ENCODE measurements at places on chromosomes 5 and 9. TPM values are rescaled to one million over a fixed set of nuclear protein-coding genes. Genes with fewer than 3 reads are reported as not detected.

The SLC25A48 gene
- not detected for total RNA-seq

The KCNV2 gene
- not detected for total RNA-seq

The TLX3 gene
- total RNA-seq = not detected

The CDC20B gene
- total RNA-seq = not detected

The NNT gene
- total RNA-seq = 90.1 TPM

The MARCOL gene
- not detected for total RNA-seq

The RNF183 gene
- not detected for total RNA-seq

The PARP8 gene
- total RNA-seq = 24.6 TPM

The FBXL7 gene
- total RNA-seq = 3.3 TPM

The RNF180 gene
- 2.8 TPM for total RNA-seq

The GAS1 gene
- total RNA-seq = 7.4 TPM

The ZNF462 gene
- 27.4 TPM for total RNA-seq

The TAF11L4 gene
- total RNA-seq = not detected

The FOXD4L3 gene
- not detected for total RNA-seq

The SWI5 gene
- total RNA-seq = 35.7 TPM

The GDA gene
- total RNA-seq = under 0.01 TPM

The UGT3A2 gene
- not detected for total RNA-seq

The SPINK1 gene
- total RNA-seq = not detected

The OR13C2 gene
- not detected for total RNA-seq

The NMRK1 gene
- total RNA-seq = 21.1 TPM

The CDH12 gene
- total RNA-seq = not detected

The EMB gene
- 11.6 TPM for total RNA-seq

The RASEF gene
- total RNA-seq = 1.2 TPM

The BHMT2 gene
- 20.3 TPM for total RNA-seq

The PFN3 gene
- not detected for total RNA-seq

The NDUFAF2 gene
- total RNA-seq = 30.9 TPM

The FBP1 gene
- not detected for total RNA-seq

The C5orf46 gene
- not detected for total RNA-seq

The FAM170A gene
- total RNA-seq = not detected

The GPRIN1 gene
- total RNA-seq = 6.3 TPM

The TRIM7 gene
- 2.3 TPM for total RNA-seq

The ANKRD34B gene
- not detected for total RNA-seq
